ENCODE measurements at places on chromosomes 7 and 10. TPM values are rescaled to one million over a fixed set of nuclear protein-coding genes. Genes with fewer than 3 reads are reported as not detected.

DNA sequence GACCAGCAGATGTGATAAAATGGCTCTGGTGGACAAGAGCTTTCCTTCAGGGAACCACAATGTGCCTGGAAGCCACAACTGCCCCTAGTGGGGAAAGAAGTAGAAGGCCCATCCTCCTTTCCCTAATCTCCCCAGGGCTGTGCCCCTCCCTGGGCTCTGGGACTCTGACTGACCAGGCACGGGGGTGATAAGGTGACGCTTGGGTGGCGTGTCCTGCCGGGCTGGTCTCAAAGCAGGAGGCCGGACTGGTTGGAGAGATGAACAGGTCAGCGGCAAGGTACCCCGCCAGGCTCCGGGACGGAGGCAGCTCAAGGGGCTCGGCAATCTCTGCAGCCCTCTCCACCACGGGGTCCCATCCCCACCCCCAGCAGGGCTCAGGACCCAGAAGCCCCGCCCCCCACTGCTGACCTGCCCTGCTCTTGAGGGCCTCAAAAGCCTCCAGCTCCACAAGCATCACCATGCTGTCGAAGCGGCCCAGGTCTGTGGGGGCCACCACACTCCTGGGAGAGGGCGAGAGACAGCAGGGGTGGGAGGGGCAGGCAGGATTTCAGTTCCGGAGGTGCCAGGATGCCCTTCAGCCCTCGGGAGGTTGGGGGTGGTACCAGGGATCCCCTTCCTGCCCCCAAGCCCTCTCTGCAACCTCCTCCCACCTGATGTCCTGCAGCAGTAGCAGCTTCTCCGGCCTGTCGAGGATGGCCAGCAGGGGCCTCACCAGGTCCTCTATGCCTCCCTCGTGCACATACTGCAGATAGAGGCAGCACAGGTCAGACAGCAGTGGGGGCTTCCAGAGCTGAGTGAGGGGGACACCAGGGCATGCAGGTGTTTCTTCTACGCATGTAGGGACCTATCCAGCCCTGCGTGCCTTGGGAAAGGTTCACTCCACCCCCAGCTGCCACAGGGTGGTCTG is 12.2 kb downstream of the LZTS2 start:
- DNase-seq, result no peak

- DNase-seq, result no peak
These were observed 22.4 kb downstream of the LDB3 start for GRCh38 chr10:86690657-86691084.

Gene ZC3HAV1L
- total RNA-seq, result 5.8 TPM

GRCh38 chr7:74253835-74254128 is 417 bp downstream of the RFC2 start:
- no peak for DNase-seq

Gene CDK14
- total RNA-seq, result 96.5 TPM

DNA sequence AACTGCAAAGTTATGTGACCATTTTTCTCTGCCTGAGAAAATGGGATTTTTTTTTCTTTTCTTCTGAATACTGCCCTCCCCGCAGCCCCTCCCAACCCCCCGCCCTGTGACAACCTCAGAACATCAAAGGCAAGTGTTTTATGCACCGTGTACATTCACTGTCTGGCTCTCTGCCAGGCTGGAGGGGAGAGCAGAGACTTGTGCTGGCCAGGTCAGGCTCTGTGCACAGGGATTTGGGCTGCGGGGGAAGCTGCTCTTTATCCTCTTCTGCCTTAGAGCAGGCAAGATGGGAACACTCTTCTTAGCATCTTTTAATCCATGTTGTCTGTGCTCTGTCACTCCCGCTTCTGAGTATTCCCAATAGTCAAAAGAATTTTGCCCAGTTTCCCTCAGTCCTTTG is 195.1 kb downstream of the CCSER2 start:
- no peak for DNase-seq

DNA sequence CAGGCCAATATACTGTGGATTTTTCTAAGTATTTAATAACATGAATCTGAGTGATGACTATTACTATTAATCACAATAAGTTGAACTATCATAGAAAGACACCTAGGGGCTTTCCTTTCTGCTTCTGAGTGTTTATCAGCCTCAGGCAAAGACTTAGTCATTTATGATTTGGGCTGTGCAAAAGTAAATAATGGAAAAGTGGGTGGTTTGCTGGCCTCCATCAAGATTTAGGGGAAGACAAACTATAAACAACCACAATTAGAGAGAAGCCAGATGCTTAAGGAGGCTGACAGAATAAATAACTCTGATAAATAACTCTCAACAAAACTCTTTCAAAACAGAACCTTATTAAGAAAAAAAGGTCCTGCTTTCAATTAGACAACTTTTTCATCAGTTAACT is 64.7 kb downstream of the MACC1 start:
- no peak for DNase-seq

DNA sequence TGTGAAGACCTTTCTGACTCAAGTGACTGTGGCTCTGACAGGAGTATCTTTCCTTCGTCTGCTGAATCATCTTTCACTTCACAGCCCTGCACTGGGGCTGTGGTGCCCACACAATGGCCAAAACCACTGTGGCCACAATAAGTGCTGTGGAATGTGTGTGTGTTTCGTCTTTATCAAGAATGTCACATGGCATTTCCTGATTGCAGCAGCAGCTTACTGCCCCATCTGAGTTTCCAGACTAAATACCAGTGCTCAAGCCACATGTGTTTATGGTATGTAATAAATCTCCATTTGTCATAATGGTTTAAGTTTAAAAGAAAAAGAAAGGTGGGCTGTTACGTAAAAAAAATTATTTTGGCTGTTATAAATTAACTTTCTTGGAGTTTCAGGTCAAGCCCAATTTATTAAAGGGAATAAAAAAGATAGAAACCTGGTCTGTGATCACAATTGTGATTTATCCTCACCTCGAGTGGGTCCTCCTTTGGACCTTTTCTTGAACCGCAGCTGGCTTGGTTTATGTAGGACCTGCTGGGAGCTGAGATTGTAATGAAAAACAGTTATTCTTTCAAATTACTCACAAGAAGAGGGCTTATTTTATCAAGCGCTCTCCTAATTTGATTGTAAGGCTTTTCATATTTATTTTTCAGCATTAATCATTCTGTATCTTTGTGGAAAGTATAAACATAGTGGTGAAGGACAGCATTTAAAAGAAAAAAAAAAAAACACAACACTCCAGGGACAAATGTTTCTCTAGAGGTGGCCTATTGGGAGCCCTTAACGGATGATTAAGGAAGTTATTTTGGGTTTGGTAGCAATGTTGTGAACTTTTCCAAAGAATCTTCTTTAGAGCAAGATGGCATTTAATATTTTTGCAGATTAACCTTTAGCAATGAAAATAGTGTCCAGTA is 116.2 kb downstream of the LRMDA start:
- DNase-seq, result no peak

Gene ENO4
- total RNA-seq, result 1.3 TPM

GRCh38 chr10:5343979-5344378 is 20.8 kb upstream of the UCN3 start:
- DNase-seq, result no peak

Gene TFEC
- not detected for total RNA-seq

DNA sequence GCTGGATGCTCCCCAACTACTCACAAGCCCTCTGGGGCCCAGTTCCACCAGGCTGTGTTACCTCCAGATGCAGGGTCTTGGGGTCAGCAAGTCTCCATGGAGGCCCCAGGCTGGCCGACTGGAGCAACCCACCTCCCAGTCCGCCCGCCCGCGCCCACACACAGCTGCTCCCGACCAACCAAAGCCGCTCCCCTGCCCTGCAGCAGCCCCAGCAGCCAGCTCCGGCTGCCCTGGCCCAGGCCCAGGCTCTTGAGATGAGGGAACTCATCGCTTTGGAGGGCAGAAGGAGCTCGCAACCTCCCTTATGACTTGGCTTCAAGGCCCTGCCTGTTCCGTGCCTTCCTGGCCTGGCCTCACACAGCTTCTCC is 47.2 kb downstream of the LRRC20 start:
- DNase-seq, result no peak

- DNase-seq, result peak; percentile 34
These were observed 419.2 kb upstream of the NFE2L3 start for GRCh38 chr7:25732766-25733217.

GRCh38 chr7:116786791-116787443 is 75.5 kb upstream of the CAPZA2 start:
- no peak for DNase-seq

DNA sequence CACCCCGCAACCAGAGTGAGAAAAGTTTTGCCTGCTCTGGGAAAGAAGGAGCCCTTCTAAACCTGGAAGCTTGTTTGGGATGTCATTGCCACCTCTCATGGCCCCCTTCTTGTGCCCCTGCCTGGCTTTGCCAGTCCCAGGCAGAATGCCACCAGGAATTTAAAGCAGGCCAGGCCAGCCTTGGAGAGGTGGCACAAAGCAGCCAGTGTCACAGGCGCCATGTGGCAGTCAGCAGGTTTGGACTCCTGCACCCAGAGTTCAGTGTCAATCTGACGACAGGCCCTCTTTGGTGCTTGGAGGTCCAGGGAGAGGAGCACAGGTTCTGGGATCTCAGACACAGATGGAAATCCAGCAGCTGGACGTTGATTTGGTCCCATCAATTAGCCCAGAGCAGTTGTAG is 12.7 kb downstream of the HK1 start:
- no peak for DNase-seq

Gene MRC1
- total RNA-seq, result 7.9 TPM

DNA sequence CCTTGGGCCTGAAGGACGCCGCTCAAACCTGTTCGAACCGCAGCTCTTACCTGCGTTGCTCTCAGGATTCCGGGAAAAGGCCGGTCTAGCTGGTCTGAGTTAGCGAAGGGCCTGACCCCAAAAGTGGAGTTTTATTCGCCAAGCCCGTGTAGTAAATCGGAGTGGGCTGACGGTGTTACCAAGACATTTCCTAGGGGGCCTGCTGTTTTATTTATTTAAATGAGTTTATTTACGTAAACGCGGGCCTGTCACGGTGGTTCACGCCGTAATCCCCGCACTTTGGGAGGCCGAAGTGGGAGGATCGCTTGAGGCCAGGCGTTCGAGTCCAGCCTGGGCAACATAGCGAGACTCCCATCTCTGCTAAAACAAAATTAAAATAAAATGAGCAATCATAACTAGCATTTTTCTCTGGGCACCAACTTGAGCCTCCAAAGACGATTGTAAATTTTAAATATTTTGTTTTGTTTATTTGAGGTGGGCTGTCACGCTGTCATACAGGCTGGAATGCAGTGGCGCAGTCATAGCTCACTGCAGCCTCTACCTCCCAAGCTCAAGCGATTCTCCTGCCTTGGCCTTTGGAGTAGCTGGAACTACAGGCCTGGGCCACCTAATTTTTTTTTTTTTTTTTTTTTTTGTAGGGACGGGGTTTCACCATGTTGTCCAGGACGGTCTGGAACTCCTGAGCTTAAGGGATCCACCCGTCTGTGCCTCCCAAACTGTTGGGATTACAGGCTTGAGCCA is 903 bp downstream of the ZNF655 start:
- no peak for DNase-seq

DNA sequence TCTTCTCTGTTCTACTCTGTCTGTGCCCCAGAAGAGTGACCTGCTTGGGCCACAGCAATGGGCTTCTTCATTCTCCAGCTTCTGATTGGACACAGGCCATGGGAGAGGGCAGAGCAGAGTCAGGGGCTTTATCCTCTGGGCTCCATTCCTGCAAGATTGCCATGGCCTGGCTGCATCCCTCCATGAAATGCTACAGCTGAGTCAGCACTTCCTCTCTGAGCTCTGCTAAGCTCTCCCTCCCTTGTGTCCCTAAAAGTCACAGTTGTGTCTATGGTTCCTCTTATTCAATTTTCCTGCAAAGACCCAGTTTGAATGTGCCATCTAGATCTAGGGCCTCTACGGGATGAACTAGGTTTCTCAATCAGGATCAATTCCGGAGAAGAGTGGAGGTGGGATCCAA is 903.8 kb downstream of the TYW1 start:
- no peak for DNase-seq

DNA sequence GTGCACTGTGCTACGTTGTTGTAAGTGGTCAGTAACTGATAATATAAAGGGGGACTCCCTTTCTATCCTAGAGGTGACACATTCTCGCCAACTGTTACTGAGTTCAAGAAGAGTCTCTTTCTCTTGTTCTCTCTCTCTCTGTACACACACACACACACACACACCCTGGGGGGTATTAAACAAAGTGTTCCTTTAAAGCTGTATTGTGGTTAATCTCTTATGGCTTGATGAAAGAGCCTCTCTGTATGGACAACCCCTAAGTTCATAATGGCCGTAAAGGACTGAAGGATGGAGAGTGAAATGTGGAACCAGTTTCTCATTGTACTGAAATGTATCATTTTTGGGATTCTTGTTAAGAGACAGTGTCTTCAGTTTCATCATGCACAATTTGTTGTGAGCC is 145.2 kb upstream of the BMPER start:
- DNase-seq, result no peak

DNA sequence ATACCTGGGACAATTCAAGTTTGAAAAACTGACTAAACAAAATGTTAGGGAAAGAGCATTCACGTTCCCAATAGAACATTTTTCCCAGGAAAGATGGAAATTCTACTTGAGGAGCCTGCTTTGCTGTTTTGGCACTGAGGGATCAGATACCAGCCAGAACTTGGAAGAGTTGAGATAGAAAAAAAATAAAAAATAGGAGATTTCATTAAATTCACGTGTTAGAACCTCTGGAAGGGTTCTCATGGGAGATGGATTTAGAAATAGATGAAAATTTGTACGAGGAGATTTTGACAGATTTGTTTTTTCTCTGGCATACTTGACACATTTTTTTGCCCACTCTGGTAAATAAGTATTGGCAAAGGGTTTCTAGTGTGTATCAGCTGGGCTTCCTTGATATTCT is 63.7 kb downstream of the CELF2 start:
- no peak for DNase-seq

- no peak for DNase-seq
These were observed 114.4 kb downstream of the HIBADH start for GRCh38 chr7:27548304-27548703.

Gene VAX1
- 0.27 TPM for total RNA-seq

Gene DUS4L
- total RNA-seq, result 11.5 TPM

Gene C10orf143
- 0.96 TPM for total RNA-seq

- no peak for DNase-seq
These were observed 31.1 kb downstream of the JAZF1 start for GRCh38 chr7:28149291-28150101.

DNA sequence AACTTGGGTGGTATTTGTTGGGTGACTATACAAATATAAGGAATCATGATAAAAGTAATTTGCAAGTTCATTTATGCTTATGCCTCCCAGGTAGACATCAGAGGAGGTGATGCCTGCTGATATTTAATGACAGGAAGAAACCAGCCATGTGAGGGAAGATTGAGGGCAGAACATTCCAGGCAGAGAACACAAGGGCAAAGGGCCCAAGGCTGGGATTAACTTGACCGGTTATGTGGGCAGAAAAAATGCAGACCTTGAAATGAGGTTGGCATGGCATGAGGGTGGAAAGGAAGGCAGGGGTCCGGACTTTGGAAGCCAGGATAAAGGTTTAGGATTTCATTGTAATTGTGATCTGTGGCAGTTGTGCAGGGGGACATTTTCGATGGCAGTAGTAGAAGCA is 68.0 kb upstream of the MTPN start:
- no peak for DNase-seq

Gene PTN
- total RNA-seq, result 40.0 TPM

DNA sequence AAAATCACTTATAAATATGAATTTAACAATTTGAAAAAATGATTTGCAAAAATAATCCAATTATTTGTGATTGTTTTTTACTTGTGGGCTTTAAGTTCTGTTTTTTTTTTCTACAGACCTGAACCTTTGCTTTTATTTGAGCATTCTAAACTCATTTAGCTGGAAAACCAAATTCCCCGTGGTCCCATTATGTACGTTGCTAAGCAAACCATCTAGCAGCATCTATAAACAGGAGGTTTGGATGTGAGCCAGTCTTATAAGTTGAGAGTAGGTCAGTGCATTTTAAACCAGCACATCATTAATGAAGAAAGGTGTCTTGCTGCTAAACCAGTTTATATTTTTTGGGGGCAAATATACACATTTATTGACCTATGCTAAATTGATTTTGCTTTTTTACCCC is 77.3 kb downstream of the LRRN3 start:
- no peak for DNase-seq

Measured in glutamatergic neuron (in vitro differentiated cells).